ENCODE measurements at places on chromosomes 4 and X. TPM values are rescaled to one million over a fixed set of nuclear protein-coding genes. Genes with fewer than 3 reads are reported as not detected.

DNA sequence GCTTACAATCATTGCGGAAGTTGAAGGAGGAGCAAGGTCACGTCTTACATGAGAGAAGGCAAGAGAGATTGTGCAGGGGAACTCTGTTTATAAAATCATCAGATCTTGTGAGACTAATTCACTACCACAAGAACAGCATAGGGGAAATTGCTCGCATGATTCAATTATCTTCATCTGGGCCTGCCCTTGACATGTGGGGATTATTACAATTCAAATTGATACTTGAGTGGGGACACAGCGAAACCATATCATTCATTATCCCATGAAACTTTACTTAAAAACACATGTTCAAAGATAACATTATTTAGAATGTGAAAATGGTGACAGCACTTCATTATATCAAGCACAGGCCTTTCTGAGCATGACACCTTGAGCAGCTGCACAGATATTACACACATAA is 1087.8 kb downstream of the C4orf33 start:
- no peak for DNase-seq

DNA sequence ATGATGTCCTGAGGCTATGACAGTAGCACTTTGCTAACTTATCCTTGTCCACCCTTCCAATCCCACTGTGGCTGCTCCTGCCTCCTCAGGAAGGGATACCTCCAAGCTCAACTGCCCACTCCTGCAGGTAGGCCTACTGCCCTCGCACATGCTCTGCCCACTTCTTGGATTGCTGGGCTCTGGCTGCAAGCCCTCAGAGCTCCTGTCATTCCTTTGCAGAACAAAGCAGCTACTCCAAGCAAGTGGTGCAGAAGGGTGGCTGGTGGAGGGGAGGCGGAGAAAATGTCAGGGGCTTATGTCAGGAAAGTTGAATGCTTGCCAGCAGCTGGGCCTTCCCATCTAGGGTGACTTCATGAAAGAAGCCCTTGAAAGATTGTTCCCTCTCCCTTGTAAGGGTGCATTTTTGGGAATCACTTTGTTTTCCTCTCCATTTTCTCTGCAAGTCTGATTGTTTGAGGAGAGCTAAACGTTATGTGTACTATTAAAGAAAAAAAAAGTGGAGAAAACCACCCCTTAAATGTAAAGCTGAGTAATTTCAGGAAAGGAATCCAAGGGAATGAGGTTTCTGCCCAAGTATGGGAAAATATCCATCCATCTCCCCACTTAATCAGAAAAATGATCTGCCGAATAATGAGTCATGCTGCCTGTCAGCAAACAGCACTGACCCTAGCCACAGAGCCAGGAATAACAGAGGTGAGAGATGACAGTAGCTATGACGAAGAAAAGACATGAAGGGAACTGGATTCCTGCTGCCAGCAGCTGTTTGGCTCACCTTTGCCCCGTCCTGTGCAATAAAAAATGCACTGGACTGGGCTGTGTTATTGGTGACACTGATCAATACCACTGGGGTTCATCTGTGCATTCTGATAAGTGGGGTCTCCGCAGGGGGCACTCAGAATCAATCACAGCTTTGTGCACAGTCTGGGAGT is 102.0 kb downstream of the RTL5 start:
- DNase-seq = no peak

- no peak for DNase-seq
Measured at GRCh38 chr4:76990288-76991080, 40.9 kb downstream of the SEPTIN11 start.

- peak; percentile 90 for DNase-seq
Measured at GRCh38 chr4:184343502-184344177, 126.0 kb upstream of the ENPP6 start.

DNA sequence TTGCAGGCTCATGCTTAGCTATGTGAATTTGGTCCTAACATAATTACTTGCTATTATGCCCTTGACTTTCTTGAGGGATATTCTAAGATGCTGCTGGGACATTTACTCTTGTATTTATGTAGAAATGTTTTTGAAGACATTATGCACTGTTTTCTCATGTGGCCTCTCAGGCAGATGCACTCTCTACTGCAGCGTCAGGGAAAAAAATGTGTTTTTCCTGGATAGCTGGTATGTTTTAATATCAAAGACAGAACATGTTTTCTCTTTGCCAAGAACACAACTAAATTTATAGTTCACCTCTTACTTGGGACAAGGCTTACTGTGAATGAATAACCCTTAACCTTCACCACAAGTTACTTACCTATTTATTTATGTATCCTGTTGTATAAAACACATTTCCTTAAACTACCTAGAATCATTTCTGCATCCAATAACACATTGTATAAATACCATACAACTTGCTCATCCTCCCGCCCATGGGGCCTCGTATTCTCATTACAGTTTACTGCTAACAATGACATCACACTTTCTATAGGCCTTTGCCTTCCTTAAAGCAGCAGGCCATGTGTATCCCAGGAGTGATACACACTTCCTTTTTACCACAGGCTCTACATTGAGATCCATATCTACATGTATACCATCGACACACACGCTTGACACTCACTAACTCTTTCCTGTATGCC is 178.7 kb downstream of the SLIT2 start:
- DNase-seq = no peak

RNF212 gene
- 1.4 TPM for total RNA-seq

UGT2B15 gene
- not detected for total RNA-seq

FDCSP gene
- not detected for total RNA-seq

PABPC5 gene
- total RNA-seq = 0.67 TPM

SCARB2 gene
- total RNA-seq = 114 TPM

TBX22 gene
- total RNA-seq = not detected

FHDC1 gene
- total RNA-seq = 0.22 TPM

KIF4A gene
- 0.38 TPM for total RNA-seq

SAGE1 gene
- total RNA-seq = not detected

CT45A5 gene
- not detected for total RNA-seq

LAGE3 gene
- total RNA-seq = 13.9 TPM

Data from cardiac septum (tissue), 1 donor.